Fibroblast of the aortic adventitia (primary cell): ENCODE measurements at places on chromosomes 2 and 18.

DNA sequence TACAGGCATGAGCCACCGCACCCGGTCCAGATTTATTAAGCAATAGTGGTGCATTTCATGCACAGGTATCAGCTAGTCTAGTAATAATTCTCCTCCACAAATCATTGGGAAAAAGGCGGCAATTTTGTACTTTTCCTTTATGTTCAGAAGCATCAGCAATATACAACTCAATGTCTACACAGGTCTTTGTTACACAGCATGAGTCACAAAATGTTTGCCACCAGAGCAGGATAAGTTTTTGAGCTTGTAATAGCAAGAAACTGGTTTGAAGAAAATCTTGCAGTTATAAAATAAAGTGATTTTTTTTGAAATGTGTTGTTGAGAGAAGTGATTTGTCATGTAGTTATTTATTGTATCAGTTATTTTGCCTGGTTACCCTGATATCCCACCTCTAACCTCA is 4.8 kb upstream of the ITPRIPL1 start:
- no peak for DNase-seq

DNA sequence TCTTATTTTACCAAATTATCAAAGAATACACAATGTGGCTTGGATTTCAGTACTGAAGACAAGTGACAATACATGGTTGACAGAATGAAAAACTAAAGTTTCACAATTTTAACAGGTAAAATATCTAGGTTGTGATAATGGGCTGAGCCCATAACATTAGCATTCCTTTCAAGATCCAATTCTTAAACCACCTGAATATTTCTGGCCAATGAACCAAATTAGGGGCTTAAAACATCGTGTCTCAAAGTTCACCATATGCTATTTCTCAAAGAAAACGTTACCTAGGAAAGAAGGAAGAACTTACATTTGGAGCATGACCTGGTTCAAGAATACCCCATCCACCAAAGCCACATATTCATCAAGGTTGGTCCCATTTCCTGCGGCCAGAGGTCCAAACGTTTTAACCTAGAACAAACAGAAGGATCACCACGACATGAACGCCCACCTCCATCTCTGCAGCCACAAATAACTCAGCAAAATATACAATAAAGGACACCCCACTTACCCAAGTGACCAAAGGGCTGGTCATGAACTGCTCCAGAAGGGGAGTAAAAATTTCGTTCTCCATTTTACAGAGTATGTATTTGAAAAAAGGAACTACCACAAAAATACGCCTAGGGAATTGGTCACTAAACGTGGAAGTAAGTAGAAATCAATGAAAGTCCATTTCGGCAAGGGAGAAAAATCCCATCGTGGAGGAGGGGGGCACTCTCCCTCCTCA is 984 bp downstream of the CCDC88A start:
- DNase-seq: peak; percentile 11

- DNase-seq: no peak
These were observed 142.3 kb downstream of the BCL2 start for GRCh38 chr18:63177259-63177658.

DNA sequence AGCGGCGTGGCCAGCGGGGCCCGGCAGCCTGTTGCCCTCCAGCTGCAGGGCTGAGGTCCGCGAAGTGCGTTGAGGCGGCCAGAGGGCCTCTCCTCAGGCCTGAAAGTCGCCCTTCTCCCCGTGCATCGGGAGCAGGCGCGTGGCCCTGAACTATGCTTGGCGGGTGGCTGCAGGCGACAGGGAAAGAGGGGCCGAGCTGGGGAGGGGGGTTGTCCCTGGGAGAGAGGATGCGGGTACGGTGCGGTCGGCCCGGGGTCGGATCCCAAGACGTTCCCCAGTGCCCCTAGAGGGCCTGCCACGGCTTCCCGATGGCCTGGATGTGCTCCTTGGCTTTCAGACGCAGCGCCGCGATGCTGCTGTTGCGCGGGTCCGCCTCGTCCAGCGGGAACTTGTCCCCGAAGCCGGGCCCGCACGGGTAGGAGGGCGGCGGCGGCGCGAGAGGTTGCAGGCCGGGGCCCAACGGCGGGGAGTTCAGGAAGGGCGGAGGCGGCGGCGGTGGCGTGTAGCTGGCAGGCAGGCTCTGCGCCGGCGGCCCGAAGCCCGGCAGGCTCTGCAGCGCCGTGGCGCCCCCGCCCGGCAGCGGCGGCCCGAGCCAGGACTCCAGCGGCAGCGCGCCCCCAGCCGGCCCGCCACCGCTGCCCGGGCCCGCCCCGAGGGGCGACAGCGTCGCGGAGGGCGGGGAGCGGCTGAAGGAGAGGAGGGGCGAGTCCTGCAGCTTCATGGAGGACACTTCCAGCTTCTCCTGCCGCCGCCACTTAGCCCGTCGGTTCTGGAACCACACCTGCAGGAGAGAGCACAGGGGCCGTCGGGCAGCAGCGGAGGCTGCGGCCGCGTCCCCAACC is 4.3 kb downstream of the RAX start:
- DNase-seq: no peak

DNA sequence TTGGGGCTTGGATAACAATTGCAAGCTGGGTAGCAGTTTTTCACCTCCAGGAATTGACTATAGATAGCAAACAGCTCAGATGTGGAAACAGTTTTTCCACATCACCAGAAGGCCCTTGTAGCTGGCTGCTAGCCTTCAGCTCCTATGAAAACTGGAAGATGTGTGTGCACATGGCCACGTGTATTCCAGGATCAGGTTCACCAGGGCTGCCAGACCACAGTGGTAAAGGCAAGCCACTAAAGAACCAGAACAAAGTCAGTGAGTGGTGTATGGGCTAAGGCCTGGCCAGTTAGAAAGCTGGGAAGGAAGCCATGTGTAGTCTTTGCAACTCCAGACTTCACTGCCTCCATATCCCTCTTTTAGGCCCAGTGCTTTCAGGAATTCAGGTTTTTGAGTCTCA is 12.9 kb downstream of the LRRTM1 start:
- DNase-seq: no peak

DNA sequence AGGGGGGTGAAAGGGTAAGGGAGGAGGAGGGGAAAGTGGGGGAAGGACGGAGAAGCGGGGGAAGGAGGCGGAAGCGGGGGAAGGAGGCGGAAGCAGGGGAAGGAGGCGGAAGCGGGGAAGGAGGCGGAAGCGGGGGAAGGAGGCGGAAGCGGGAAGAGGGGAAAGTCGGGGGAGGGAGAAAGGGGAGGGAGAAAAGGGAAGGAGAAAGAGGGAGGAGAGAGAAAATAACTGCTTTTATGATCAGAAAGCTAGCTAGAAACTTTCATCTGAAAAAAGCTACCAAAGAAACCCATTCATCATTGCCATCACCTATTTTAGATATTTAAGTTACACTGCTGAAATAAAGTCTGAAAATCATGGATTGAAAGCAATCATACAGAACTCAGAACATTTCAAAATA is 72.5 kb downstream of the USP34 start:
- DNase-seq: no peak

- no peak for DNase-seq
These were observed 442.2 kb downstream of the TGIF1 start for GRCh38 chr18:3892152-3892551.

- no peak for DNase-seq
These were observed 266.3 kb downstream of the MTX2 start for GRCh38 chr2:176535467-176536113.

DNA sequence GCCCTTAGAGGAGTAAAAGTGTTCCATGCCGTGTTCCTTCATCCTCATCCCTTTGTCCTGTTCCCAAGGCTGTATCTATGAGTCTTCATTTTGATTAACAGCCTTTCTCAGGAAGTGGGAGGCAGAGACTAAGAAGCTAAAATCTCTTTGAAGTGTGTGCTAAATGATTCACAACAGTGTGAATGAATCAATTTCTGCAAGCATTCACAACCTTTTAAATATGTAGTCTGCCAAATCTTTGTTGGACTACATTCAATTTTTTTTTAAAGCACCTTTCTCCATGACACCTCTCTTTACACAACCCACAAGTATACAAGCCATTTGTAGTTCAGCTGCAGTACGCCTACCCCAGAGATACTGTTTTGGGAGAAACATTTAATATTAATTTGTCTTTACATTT is 408.6 kb upstream of the FANCL start:
- no peak for DNase-seq
